Skin of body (tissue), 3 donors: ENCODE measurements at places on chromosomes 7 and 10. TPM values are rescaled to one million over a fixed set of nuclear protein-coding genes. Genes with fewer than 3 reads are reported as not detected.
A peak's percentile ranks its signal among the peaks of the same experiment; 100 is the strongest.

GRCh38 chr7:38335492-38336147, 62.2 kb upstream of the TARP start:
- DNase-seq = peak; percentile 10

GRCh38 chr10:70936111-70936510, 47.7 kb upstream of the PCBD1 start:
- DNase-seq = no peak

ZC3HAV1L gene
- total RNA-seq = 22.2 TPM

DNA sequence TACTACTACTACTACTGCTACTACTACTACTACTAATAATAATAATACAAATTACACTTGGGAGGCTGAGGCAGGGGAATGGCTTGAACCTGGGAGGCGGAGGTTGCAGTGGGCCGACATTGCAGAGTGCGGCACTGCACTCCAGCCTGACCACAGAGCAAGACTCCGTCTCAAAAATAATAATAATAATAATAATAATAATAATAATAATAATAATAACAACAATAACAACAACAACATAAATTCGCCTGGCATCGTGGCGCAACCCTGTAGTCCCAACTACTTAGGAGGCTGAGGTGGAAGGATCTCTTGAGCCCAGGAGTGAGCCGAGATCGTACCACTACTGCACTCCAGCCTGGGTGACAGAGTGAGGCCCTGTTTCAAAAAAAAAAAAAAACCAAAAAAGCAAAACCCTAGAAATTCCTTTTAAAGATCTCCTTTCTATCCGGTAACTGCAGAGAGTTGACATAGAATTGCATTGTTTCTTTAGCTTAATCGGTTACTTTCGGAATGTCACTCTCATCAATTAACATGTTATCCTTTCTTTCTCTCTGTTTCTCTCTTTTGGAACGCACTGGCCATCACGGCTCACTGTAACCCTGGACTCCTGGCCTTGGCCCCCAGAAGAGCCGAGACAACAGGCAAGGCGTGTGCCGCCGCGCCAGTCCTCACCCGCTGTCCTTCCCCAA, 972 bp downstream of the PHYH start:
- peak; percentile 55 for DNase-seq

GRCh38 chr10:9869205-9869604, 1148.5 kb upstream of the CELF2 start:
- no peak for DNase-seq

DNA sequence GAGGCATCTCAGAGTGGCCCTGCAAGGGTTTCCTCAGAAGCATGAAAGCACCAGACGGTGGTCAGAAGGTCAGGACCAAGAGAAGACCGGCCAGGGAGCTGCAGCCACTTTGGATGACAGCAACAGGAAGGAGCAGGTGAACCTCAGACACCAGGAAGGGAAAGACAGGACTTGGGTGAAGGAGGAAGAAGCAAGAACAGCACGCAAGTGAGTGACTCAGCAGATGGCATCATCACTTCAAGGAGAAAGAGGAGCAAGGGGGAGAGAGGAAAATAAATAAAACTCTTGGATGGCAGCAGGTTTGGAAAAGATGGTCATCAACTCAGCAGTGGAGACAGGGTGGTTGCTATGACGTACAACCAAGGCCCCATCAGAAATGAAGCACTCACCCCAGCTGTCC, 31.6 kb downstream of the NCAPG2 start:
- no peak for DNase-seq

- no peak for DNase-seq
Observed at GRCh38 chr10:11824825-11825224, 1.7 kb downstream of the PROSER2 start.

DNA sequence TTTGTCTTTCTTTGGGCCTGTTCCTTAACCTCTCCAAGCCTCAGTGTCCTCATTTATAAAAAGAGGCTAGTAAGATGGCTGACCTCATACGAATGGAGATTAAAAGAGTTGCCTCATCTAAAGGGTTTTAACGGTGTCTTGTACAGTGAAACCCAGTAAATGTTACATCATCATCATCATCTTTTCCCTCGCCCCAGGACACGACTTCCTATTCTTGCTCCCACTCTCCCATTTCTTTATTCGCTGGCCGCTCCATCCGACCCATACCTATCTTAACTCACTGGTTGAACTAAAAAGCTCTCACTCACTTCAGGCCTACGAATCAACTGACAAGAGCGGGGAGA, 554 bp downstream of the FRA10AC1 start:
- peak; percentile 60 for DNase-seq

GRCh38 chr7:88452646-88453045, 146.0 kb upstream of the STEAP4 start:
- no peak for DNase-seq

DNA sequence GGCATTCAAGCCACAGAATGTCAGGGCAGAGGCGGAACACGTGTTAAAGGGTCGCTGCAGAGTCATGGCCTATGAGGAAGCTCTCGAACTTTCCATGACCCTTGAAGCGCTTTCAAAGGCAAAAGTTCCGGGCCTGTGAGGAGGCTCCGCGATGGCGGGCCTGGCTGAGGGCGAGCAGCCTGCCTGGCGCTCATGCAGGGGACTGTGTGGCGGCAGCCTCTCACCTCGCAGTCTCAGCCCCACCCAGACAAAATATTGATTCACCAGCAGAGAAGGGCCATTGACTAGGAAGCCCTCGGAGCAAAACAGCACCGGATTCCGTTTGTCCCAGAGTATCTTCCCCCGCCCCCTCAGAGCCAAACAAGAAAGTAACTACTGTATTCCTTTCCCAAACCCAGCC, 12.8 kb upstream of the CNNM1 start:
- no peak for DNase-seq

CCL26 gene
- total RNA-seq = 0.69 TPM

ENTPD1 gene
- 26.0 TPM for total RNA-seq

POT1 gene
- total RNA-seq = 72.1 TPM

DNA sequence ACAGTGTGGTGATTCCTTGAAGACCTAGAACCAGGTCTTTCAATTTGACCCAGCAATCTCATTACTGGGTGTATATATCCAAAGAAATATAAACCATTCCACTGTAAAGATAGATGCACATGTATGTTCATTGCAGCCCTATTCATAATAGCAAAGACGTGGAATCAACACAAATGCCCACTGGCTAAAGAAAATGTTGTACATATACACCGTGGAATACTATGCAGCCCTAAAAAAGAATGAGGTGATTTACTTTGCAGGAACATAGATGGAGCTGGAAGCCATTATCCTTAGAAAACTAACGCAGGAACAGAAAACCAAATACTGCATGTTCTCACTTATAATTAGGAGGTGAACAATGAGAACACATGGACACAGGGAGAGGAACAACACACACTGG, 278.0 kb upstream of the KCND2 start:
- no peak for DNase-seq

AKR1C3 gene
- total RNA-seq = 2.6 TPM

DNA sequence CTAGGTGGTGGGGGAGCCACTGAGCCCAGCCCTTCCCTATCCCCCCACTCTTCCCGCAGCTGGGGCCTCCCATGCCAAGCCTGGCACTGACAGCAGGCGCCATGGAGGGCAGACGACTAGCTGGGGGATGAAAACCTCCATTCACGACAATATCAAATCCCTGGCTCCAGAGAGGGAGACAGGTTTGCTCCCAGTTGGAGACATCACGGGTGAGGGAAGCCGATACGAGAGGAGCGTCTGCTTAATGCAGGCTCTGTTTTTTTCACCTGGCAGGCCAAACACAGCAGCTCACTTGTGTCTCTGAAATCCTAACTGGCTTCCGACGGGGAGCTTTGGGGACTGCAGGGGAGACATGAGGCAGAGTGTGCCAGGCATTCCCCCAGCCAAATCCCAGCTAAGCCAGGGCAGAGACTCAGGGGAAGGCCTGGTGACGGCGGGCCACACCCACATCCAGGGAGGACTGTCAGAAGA, 307.4 kb upstream of the ZMIZ1 start:
- DNase-seq = no peak

TMEM26 gene
- 5.1 TPM for total RNA-seq

PNLIPRP3 gene
- 5.8 TPM for total RNA-seq

- no peak for DNase-seq
Observed at GRCh38 chr7:4245135-4245865, 436.8 kb upstream of the FOXK1 start.

DNA sequence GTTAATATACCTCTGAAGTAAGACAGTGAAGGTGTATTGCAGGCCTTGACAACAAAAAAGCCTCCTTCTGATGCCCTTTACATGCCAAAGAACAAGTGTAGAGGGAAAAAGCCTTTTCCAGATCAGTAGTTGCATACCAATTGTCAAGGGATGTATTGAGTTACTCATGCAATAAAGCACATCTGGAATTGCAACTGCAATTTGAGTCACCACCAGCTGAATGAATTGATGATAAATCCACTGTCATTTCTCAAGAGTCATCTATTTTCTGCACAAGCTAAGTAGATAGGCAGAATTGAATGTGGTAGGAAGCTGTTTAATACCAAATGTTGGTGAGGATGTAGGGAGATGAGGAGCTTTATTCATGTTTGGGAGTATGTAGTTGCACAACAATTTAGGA, 325.9 kb upstream of the SMIM30 start:
- DNase-seq = no peak

DNA sequence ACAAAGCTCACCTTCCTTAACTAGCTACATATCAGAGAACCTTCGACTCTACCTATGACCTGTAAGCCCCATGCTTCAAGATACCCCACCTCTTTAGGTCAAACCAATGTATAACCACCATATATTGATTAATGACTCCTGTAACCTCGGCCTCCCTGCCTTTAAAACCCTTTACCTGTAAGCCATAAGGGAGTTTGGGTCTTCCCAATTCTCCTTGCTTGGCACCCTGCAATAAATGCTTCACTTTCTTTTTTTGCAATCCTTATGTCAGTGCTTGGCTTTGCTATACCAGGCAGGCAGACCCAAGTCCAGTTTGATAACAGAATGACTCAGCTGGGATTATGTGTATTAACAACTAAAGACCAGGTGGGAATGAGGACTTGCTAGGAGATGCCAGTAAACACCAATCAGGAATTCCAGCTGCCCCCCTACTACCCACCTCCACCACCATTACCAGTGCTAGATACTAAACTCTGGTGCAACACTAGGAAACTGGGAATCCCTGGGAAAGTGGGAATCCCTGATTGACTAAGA, 22.0 kb upstream of the SLC35G1 start:
- DNase-seq = no peak

DNA sequence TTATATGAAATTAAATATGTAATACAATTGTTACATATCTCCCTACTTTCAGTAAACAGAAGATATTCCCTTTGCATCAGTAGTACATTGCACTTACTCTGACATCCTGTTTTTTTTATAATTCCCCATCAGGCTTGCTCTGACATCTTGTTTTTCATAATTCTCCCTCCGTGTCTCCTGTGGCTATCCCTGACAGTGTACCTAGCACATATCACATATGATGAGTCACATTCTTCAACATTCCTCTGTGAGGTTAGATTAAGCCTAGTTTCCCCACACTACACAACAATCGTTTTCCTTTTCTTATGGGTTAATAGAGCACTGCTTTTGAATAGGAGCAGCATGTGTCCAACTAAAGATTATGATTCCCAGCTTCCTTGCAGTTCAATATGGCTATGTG, 250.6 kb upstream of the NPVF start:
- no peak for DNase-seq

CHST15 gene
- 16.5 TPM for total RNA-seq

DNA sequence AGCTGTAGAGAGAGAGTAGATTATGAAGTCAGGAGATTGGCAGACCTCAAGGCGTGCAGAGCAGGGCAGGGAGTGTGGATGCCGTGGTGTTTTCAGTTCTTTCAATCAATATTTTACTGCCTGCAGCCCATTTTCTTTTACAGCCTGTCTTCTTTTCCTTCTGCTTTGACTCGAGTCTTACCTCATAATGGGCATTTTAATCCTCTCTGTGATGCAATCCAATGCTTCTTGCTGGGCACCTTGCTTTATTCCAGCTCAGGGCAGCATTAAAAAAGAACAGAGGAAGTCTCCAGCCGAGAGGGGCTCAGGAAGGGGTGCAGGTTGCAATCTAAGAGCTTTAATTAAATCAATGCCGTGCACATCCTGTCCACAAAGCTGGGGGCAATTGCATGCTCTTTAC, 839.0 kb downstream of the LRMDA start:
- no peak for DNase-seq

DNA sequence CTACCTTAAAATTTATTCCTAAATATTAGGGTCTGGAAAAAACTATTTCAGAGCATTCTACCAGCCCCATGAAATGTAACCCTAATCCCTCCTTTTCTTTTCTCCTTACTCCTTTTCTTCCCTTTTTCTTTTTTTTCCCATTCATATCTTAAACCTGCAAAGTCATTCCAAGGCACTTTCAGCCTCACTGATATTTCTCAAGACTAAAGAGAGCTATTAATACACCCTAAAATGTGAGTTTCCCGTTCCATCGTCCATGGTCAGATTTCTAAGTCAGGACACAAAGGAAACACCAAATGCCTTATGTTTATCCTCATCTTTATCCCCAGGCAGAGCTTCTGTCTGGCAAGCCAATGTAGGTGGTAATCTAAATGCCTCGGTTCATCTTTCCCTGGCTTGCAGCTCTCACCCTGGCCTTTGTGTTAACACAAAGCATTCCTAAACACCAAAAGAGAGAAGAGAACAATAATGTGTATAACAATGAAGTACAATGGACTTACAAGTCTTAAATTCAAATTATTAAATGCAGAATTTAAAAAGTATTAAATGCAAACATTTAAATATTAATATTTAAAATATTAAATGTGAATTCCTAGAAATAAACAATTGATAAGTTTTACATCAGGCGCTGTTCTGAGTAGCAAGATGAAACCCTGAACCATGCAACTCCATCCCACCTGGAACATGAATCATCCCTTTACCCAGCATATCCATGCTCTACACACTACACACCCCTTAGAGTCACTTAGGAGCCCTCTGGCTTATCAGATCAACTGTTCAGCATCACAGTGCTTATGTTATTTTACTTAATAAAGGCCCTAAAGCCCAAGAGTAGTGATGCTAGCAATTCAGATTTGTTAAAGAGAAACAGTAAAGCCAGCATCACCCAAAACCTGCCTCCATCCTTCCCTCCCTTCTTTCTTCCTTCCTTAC, 26.8 kb downstream of the MICU1 start:
- no peak for DNase-seq

GTPBP10 gene
- total RNA-seq = 13.3 TPM
